ENCODE measurements at places on chromosomes 7 and 10.

GRCh38 chr7:66421830-66422475 lies 206.7 kb upstream of the KCTD7 start:
- DNase-seq, result no peak

DNA sequence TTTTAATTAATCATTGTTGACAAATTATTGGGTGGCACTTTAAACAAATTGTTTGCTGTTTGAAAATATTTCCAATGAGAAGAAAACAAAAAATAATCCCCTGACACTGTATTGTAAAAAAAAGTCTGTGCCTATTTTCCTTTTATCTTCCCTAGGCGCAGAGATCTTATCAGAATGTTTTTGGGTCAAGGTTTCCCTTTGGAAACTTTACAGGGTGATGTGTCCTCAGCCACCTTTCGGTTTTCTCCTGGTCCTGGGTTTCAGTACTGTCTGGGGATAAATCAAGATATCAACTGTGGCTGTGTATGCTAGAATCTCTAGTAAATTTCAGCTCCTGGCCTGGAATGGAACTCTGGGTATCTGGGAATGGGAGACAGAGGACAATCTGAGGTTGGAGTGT lies 1.4 kb downstream of the ZNF107 start:
- no peak for DNase-seq

- DNase-seq, result no peak
Observed at GRCh38 chr7:12469568-12469967, 65.9 kb upstream of the VWDE start.

GRCh38 chr7:56028942-56029630 lies 22.2 kb downstream of the PSPH start:
- no peak for DNase-seq

DNA sequence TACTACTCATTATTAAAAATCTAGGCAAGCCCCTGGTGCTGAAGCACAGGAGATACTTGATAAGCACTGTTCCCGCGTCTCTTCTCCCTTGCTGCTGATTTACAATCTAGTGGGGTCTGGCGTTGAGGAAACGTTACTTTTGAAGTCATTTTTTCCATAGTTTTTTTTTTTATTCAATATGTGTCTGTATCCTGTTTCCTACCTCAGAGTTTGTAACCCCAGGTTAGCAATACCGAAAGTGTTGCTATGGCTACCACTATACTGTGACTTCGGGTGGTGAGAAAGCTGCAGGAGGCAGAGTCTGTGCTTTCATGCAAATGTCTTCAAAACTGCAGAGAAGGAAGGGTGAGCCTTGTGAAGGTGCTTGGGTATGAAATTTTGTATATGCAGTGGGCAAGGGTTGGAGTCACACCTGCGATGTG lies 458.8 kb upstream of the GHITM start:
- DNase-seq, result no peak

DNA sequence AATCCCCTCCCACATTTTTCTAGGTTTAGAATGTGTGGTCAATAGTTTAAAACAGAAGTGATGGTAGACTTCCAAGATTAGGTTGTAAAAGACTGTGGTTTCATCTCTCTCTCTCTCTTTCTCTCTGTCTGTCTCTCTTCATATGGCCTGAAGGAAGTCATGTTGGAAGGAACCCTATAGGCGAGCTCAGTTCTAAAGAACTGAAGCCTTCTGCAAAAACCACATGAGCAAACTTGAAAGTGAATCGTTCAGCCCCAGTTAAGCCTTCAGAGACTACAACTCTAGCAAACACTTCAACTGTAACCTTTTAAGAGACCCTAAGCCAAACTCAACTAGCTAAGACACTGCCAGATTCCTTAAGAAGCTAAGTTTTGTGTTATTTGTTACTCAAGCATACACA lies 707.5 kb upstream of the LRRTM3 start:
- no peak for DNase-seq

GRCh38 chr7:500521-501420 lies 18.9 kb downstream of the PDGFA start:
- no peak for DNase-seq

- DNase-seq, result no peak
Observed at GRCh38 chr7:87225696-87226095, 6.2 kb upstream of the TMEM243 start.

DNA sequence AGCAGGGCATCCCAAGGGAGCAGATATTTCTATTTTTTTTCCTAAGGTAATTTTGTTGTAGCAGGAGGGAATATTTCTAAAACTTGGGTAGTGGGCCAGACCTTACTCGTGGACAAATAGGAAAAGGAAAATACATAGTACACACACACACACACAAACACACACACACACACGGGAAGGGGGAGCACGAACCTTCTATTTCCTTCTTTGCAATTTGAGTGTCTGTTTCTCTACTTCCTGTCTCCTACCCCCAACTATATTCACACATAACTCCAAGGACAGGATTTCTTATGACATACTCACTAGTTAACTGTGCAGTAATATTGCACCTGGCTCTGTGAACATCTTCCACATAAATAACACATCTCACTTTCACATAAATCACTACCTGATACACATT lies 4.4 kb downstream of the LDB1 start:
- DNase-seq, result no peak

DNA sequence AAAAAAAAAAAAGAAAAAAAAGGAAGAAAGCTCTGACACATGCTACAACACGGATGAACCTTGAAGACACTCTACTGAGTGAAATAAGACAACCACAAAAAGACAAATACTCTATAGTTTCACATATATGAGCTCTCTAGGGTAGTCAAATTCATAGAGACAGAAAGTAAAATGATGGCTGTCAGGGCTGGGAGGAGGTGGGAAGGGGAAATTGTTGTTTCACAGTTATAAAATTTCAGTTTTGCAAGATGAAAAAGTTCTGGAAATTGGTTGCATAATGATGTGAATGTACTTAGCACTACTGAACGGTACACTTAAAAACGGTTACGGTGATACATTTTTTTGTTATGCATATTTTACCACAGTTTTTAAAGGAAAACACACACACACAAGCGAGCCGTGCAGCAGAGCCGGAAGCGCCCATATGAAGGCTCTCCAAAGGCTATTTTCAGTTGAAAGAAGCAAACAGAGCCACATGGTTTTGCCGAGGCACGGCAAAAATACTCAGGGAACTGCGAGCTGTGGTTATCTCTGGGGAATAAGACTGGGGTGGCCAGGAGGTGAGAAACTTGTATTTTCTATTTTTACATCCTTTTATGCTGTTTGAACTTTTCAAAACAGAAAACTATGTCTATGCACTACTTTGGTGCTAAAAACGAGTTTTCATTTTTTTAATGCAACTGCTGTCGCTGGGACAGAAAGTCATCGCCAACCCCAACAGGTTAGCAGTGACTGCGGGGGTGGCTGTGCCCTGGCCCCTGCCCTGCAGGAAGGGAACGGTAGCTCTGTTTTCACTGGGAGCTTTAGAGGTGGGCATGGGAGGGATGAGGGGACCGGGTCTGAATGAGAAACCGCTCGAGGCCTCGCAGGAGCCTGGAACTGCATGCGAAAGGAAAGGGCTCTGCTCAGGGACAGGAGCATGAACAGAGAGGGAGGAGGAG lies 132.9 kb downstream of the OAT start:
- peak; percentile 31 for DNase-seq

DNA sequence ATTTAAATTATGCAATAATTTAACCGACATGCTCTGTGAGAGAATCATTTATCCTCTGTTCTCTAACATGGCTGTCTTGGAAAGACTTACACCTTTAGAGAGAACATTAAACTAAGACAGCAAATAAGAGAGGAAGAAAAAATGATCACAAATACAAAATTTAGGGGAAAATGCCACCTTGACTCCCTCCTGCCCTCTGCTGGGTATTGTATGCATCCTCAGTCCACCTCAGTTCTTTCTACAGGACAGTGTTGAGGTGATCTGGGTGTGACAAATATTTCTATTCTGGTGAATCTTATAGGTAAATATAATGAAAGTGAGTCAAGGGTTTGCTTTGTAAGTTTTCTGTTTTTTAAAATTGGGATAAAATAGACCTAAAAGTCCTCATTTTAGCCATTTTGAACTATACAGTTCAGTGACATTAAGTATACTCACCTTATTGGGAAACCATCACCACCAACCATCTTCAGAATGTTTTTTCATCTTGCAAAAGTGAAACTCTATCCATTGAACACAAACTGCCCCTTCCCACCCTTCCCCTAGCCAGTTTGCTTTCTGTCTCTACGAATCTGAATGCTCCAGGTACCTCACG lies 61.5 kb upstream of the ELMO1 start:
- no peak for DNase-seq

DNA sequence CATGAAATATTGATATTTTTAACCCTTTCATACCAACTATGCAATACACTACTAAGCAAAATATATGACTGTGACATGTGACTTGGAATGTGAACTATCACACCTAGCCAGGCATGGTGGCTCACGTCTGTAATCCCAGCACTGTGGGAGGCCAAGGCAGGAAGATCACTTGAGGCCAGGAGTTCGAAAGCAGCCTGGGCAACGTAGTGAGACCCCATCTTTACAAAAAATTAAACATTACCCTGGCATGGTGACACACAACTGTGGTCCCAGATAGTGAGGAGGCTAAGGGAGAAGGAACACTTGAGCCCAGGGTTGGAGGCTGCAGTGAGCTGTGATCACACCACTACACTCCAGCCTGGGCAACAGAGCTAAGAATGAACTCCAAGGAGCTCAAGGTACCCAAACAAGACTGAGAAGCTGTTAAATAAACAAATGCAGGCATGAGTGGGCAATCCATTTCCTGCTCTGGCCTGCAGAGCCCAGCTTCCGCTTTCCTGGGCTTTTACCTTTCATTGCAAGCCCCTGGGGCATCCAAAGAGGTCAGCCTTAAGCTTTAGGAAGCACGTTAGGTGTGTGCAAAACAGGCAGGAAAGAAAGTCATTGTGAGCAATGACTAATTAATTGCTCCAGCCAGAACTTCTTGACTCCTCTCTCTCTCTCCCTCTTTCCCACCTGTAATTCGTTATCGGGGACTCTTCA lies 162.1 kb upstream of the FOXK1 start:
- DNase-seq, result peak; percentile 54

- no peak for DNase-seq
Observed at GRCh38 chr7:134988161-134988560, 1.9 kb downstream of the AGBL3 start.

DNA sequence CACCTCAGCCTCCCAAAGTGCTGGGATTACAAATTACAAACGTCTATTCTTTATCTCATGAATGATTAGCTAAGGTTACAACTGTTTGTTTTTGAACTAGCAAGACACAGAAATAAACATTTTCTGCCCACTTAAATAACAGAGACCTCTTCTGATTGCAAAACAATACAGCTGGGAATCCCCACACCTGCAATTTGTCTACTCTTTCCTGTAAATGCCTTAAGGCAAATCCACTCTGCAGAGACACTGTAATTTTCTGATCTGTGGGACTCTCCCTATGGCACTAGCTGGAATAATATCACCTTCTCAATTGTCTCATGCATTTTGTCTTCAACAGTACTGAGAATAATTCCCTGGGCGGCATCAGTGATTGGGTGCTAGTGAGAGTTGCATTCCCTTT lies 149.3 kb upstream of the FAM3C start:
- no peak for DNase-seq

DNA sequence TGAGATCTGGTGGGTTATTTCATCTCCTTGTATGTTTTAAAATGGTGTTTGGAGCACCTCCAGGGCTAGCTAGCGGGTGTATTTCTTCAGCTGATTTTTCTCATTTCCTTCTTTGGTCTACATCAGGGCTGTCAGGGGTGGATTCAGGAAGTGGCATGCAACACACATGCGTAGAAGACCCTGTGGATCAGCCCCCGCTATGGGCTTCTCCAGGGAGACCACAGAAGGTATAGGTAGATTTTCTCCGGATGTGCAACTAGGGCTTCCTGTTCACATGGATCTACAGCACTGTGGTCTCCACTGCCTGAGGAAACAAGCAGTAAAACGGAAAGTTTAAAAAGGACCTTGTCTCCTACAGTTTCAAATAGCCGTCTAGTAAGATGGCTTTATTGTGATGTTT lies 10.4 kb downstream of the NUB1 start:
- no peak for DNase-seq

DNA sequence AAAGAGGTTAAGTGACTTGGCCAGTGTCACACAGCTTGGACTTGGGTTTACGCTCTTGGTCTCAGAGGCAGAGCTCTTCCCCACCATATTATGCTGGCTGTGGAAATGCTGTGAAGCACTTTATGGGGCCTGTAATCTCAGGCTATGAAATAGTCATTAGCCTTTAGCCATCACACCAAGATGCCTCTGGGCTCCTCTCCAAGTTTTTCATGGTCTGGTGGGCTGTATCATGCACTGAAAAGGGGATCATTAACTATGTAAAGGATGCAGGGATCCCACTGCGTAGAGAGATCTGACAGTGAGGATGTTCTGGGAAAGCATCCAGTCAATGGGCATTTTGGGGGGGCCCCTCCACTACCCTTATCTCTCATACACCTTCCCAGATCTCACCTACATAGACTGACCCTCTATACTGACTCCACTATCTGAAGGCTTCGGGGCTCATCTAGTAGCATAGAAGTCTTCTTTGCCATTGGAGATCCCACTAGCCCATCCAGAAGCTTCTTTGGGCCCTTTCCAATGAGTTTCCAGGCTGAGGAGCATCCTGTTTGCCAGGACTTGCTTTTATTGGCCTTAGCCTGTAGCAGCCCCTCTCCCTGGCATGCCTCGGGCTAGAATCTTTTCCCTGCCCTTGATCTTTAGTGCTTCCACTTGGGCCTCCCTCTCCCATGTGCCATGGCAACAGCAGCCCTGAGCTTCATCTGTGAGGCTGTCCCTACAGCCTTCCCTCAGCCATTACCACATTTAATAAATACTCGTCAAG lies 19.6 kb downstream of the FRMPD2 start:
- no peak for DNase-seq

- DNase-seq, result peak; percentile 64
Observed at GRCh38 chr10:114541081-114541796, 116.8 kb downstream of the ABLIM1 start.

DNA sequence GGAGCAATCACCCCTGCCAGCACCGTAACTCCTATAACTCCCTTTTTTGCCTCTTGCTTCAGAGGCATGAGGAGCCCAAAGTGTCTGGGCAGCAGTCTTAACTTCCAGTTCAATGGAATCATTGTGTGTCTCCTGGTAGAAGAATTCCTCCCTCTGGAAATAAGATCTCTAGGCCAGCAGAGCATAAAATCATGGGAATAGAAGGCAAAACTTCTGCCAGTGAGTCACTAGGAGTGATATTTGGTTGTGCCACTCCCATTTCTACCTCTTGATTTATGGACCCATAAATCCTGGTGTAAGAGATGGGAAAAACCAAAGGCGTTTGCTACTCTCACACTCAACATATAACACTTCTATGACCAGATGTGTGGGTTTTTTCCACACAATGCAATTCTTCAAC lies 104.9 kb upstream of the FAM180A start:
- DNase-seq, result no peak

DNA sequence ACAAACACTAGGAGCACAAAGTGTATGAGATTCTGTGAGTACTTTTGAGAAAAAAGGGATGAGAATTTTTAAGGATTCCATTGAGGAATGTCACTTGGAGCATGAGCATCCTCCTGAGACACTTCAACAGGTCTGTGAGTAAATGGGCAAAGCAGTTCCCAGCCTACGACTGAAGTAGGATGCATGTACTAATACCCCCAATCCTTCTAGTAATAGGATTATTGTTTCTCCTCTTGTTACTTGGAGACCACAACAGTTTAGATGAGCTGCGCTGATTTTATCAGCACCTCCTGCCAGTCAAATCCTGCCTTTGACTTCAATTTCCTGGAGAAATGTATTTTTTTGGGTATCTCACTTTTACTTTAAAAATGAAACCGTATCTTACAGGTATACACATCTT lies 820 bp downstream of the BBS9 start:
- no peak for DNase-seq

- DNase-seq, result no peak
Observed at GRCh38 chr7:131890176-131890575, 333.7 kb upstream of the PODXL start.

- DNase-seq, result peak; percentile 94
Observed at GRCh38 chr7:148540041-148540738, 50.4 kb upstream of the C7orf33 start.
